Kidney glomerular epithelial cell (primary cell): ENCODE measurements at places on chromosomes 6 and 20.

- DNase-seq: no peak
Measured at GRCh38 chr6:46136831-46137230, 7.0 kb downstream of the ENPP4 start.

GRCh38 chr6:56062836-56063235, 184.5 kb downstream of the COL21A1 start:
- DNase-seq: no peak

- DNase-seq: no peak
Measured at GRCh38 chr20:1562622-1563021, 5.1 kb upstream of the SIRPD start.

DNA sequence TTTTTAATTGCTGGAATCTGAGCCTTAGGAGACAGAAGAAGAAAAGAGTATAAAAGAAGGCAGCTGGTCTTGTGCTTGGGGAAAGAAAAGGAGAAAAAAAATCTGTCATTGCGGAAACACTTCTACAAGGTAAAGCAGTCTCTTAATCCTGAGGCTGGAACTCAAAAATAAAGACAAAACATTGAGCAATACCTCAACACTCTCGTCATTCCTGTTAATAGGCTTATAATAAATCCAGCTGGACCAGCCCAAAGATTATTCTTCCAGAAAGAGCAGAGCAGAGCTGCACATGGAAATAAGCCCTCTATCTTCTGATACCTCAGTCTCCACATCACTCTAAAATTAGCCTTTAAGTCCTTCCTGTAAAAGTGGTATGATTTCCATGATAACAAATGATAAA, 62.0 kb upstream of the HIVEP1 start:
- no peak for DNase-seq

DNA sequence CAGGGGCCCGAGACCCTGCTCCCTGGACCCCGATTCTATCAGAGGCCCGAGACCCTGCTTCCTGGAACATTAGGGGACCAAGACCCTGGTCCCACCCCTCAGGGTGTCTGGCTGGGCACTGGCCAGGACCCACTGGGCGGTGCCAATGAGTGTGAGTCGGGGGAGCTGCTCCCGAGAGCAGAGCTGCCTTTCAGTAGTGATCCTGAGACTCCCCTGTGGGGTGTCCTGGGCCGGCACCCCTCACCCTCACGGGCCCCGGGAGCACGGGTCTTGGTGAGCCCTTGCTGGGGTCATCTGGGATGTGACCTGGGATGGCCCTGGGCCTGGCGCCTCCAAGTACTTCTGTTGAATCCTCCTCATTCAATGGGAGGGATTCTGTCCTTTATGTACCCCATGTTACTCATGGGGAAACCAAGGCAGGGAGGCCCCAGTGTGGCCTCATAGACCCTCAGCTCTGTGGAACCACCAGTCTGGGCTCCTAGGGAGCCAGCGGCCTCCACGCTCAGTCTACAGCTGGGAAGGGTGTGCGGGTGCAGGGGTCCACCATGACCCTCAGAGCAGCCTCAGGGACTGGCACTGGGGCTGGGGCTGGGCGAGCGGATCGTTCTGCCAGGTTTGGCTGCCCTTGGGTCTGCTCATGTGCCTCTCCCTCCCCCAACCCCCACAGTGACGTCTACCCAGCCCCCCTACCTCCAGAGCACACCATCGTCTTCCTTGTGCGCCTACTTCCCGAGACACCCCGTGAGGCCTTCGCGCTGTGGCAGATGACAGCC, 25.6 kb downstream of the COL20A1 start:
- DNase-seq: no peak

DNA sequence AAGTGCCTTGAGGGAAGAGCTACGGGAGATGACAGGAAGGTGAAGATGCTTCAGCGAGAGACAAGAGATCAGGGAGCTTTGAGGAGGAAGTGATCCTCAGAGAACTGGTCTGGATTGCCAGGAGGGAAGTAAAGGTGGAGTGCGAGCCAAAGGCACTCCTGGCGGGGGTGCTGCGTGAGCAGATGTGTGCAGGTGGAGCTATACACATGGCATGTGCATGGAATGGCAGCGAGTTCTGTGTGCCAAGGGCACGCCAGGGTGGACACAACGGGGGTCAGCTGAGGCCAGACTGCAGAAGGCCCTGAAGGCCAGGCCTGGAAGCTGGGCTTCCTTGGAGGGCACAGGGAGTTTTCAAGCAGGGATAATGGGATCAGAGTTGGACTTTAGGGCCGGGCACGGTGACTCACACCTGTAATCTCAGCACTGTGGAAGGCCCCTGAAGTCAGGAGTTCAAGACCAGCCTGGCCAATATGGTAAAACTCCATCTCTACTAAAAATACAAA, 6.2 kb downstream of the PXMP4 start:
- DNase-seq: no peak

- DNase-seq: peak; percentile 61
Measured at GRCh38 chr6:87436435-87436834, 28.7 kb downstream of the CFAP206 start.

- peak; percentile 48 for DNase-seq
Measured at GRCh38 chr6:48318670-48319069, 207.7 kb upstream of the PTCHD4 start.

GRCh38 chr20:61733891-61734732, 331.6 kb downstream of the TAF4 start:
- DNase-seq: no peak

- no peak for DNase-seq
Measured at GRCh38 chr20:36485286-36485685, 56.0 kb upstream of the MYL9 start.

DNA sequence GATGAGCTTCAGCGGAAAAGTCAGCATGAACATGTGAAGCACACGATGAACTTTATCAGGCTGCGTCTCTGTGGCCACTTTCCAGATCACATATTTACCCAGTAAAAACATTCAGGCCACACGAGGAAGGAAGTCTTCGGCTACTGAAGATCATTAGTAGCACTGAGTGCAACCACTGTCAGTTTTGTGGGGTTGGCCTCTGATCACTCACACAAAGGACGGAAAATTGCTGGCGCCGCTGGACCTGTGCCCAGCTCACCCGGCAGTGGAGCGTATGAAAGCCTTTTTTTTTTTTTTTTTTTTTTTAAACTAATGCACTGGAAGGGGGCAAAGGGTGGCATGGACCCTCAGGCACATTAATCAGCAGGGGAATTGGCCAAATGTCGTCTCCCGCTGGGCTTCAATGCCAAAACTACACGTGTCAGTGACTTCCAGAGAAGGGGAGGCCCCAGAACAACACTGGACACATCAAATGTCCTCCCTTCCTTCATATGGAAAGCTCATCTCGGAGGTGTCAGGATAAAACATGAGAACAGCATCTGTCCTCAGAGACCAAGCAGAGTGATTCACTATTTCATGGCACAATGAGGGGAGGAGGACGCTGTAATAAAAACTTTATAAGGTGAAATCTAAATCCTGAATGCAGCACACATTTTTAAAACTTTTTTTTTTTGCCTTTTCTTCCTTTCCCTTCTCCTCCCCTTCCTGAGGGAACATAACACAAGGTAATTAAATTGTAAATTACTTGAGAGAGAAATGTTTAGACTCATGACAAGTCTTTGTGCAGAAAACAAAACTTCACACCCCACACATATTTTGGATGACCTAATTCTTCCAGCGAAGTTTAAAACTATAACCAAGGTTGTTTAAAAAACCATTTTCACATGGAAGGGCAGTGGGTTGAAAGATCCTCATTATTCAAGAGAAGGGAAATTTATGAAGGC, 223.4 kb downstream of the FOXC1 start:
- DNase-seq: peak; percentile 69

GRCh38 chr20:50115041-50115512, 2.1 kb upstream of the UBE2V1 start:
- no peak for DNase-seq

- DNase-seq: no peak
Measured at GRCh38 chr20:47206962-47207641, 149.4 kb downstream of the ZMYND8 start.

- DNase-seq: no peak
Measured at GRCh38 chr6:34223381-34223955, 13.2 kb upstream of the HMGA1 start.

DNA sequence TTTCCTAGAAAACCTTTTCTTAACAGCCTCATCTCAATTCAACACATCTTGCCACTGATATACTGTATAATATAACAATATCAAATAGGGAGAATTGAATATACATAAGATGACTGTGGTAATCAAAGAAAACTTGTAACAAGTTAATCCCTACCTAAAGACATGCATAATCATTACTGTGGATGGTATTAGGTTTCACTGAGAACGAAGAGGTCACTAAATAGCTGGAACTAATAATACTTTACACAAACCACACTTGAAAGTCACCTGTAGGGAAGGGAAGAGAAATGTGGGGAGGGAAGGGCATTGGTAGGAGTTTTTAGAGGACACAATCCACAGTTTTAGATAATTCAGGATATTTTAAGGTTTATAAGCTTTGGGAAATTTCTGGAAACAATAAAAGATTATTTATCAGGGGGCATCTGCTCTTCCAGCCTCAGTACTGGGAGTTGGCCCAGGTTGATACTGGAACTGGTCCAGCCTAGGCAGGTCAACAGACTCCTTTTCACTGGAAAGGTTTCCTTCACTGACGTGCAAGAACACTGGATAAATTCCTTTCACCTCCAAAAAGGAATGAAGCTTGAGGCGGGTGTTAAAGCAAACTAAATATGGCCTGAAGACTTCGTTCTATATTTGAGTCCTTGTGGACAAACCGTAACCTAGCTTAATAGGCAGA, 44.0 kb downstream of the MAP7 start:
- DNase-seq: no peak

- no peak for DNase-seq
Measured at GRCh38 chr6:71334768-71335167, 46.2 kb downstream of the OGFRL1 start.

DNA sequence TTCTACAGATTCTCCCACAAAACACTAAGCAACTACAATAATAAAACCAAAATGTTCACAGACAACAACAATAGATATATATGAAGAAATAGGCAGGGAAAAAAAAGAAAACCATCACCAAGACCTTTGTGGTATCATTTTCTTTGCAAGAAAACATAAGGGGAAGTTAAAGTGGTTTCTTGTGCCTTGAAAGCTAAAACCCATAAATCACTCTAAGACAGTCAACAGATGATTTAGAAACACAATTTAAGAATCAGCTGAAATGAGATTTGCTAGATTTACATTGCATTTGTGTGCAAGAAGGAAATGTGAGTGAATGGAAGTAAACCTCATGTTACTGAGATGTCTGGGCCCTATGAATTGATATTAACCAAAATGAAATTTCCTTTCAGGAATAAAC, 1265.4 kb upstream of the GJE1 start:
- DNase-seq: no peak

GRCh38 chr6:146040360-146040759, 11.5 kb downstream of the GRM1 start:
- no peak for DNase-seq

DNA sequence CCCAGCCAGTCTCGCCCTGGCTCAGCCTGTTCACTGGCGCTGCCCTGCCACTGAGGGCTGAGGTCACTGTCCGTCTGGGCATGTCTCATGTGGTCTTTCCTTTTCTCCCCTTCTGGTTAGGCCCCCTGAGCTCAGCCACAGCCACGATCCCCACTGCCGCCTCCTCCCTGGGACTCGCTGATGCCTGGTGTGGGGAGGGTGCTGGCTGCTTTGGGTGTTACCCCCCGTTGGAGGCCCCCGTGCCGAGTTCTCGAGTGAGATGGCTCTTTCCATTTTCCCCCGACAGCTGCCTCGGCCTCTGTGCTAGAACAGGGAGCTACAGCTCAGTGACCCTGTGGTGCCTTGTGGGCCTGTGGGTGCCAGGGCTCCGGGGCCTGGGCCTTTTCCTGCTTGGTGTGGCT, 14.9 kb upstream of the TCFL5 start:
- no peak for DNase-seq

DNA sequence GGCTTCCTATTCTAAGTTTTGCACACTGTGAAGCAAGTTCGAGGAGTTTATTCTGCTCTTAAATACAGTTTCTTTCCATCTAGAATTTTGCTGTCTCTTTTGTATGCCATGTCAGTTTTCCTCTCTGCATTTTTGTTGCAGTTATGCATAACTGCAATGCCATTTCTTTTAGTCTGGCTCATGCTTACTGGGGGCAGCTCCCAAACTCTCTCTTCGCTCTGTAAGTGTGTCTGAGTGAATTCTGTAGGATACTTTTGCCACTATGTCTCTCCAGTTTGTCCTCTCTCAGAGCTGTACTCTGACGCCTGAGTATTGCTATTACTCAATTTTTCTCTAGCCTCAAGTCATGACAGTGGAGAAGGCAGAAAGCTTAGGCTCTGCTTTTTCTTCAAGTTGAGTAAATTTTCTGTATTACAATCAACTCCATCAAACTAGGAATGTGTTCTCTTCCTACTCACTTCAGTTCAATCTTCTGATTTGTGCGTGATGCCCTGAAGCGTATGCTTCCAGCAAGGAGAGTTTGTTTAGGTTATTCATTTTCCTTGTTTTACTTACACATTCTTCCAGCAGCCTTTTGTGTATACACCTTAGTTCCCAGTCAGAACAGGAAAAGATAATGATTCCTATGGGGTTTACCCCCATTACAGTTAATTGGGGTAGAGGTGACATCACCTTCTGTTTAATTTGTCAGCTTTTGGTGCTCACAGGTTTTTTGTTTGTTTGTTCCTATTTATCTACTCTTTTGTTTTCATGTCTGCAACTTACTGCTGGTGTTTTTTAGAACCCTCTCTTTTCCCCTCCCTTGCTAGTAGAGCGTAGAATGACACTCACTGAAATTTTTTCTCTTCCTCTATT, 430.9 kb downstream of the BCKDHB start:
- DNase-seq: no peak

DNA sequence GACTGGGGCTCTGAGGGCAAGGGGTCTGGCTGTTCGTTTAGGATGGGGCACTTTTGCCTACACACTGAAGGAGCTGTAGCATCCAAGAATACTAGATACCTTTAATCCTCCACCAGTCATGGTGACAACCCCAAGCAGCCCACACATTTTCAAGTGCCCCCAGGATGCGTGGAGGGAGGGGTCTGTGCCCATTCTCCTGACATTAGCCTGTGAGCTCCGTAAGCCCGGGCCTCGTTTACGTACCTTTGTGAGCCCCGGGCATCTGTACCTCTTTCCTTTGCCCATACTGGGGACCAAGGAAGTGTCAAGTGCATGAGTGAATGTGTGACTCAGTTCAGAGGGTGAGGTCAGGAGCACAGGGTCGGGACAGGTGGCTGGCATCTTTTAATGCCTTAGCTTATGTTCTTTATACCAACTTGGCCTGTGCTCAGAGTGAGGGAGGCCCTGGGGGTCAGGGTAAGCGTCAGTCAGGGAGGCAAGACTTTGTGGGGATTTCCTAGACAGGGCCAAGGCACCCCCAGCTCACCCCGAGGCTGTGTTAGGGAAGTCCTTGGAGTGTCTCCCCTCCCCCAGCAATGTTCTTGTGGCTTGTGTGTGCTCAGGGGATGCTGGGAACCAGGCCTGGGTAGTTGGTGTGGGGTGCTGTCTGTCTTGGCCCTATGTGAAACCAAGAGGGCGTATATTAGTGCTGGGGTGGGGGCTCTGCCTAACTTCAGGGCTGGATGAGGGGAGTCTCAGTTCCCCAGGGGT, 12.9 kb downstream of the VEGFA start:
- DNase-seq: no peak

- DNase-seq: no peak
Measured at GRCh38 chr6:105851113-105851580, 235.0 kb upstream of the PRDM1 start.
